Smooth muscle cell of the brain vasculature (primary cell): ENCODE measurements at places on chromosomes 3 and 15.

DNA sequence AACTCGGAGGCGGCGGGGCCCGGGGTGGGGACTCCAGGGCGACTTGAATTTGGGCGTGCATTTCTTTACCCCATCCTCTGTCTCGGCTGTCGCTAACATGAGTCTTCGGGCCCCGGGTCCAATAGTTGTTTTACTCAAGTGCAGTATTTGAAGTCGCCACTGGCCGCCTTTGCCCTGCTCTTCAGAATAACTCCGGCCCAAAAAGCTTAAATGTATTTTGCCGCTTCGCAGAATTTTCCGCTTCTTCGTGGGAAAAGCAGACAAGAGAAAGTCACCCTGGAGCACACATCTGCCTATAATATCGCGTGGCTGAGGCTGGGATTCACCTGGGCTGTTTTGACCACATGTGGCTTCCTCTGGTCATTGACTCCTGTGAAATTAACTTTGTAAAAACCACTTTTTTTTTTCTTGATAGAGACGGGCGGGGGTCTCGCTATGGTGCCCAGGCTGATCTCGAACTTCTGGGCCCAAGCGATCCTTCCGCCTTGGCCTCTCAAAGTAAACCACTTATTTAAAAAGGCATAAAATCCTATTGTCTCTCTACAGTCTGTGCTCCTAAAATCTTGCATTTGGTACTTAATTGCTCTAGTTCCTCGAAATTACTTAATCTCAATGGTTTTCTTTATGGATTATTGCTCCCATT lies 676 bp downstream of the CNOT10 start:
- no peak for DNase-seq

GRCh38 chr3:155332716-155333115 lies 39.2 kb upstream of the STRIT1 start:
- DNase-seq = no peak

DNA sequence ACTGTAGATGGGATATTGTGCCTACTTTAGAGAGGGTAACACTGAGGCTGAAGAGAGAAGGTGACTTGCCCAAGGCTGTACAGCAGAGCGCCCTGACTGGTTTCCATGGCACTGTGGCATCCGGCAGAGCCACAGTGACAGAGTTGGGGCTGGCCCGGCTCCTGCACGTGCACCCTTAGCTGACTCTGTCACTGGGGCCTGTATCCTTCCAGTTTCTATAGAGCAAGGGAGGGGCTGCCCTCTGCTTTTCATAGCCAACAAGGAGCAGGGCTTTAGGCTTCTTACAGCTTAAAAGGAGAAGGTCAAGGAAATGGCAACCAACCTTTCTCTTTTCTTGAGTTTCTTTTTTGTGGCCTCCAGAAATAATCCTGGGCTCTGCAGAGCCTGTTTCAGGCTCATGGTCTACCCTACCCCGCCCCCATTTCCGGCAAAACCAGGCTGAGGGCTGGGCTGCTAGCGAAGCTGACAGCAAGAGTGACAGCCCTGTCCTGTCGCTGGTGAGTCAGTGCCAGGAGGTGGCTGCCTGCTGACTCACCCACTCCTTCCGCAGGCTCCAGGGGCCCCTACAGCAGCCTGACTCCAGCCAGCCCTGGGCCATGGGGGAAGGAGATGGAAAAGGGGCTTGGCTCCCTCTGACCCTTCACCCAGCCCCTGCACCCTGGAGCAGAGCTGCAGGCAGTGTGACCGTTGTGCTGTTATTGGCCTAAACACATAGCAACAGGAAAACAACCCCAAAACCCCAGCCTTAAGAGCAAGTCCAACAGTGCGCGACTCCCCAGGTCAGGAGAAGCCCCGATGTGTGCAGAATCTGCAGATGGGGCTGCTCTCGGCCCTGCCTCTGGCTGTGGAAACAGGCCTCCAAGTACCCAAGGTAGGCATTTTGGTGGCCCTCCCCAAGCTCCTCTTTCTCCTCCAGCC lies 29.8 kb downstream of the SLC6A6 start:
- no peak for DNase-seq

DNA sequence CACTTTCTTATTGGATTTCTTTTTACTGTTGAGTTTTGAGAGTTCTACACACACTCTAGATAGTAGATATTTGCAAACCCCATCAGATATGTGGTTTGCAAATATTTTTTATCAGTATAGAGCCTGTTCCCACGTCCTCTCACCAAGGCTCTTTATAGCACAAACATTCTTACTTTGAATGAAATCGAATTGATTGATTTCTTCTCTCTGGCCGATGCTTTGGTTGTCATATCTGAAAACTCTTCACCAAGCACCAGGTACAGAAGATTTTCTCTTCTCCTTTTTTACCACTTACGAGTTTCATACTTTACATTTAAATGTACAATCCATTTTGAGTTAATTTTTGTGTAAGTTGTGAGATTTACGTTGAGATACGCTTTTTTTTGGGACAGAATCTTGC lies 163.4 kb downstream of the PTPRG start:
- DNase-seq = no peak

- DNase-seq = peak; percentile 57
Observed at GRCh38 chr15:95284933-95285421, 1045.5 kb upstream of the NR2F2 start.

DNA sequence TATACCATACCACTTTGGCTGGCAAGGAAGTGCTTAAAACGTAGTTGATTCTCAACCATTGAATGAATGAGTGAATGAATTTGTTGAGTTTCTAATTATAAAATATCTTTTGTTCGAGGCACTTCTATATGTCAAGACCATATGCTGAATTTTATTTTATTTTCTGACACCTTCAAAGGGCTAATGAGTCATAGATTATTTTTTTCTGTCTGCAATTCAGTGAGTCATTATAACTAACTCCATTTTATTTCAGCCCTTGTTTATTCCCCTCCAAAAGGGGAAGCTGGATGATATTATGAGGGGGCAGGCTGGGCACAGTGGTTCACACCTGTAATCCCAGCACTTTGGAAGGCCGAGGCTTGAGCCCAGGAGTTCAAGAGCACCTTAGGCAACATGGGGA lies 142.4 kb downstream of the P2RY1 start:
- DNase-seq = no peak

GRCh38 chr3:40923651-40924050 lies 275.7 kb upstream of the CTNNB1 start:
- DNase-seq = no peak

DNA sequence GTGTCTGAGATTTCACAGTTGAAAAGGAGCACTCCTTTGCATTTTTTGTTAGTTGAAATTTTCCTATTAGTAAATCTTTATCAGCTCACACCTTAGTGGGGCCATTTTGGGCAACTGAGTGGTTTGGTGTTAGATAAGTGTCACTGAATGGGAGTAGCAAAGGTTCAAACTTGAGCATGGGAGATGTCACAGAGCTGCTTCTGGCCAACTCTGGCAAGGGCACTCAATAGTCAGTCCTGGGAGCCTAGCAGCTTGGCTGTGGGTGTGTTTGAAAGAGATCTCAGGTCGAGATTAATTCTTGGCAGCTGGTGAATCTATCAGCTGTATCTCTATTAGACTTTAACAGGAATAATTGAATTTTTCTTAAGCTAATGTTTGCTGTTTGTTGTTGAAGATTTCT lies 579.3 kb downstream of the EDEM1 start:
- DNase-seq = no peak

GRCh38 chr15:98657721-98658120 lies 9.4 kb downstream of the IGF1R start:
- no peak for DNase-seq

- DNase-seq = no peak
Observed at GRCh38 chr3:176807938-176808337, 389.3 kb downstream of the TBL1XR1 start.

GRCh38 chr3:187210545-187211327 lies 13.4 kb downstream of the RTP1 start:
- DNase-seq = no peak

DNA sequence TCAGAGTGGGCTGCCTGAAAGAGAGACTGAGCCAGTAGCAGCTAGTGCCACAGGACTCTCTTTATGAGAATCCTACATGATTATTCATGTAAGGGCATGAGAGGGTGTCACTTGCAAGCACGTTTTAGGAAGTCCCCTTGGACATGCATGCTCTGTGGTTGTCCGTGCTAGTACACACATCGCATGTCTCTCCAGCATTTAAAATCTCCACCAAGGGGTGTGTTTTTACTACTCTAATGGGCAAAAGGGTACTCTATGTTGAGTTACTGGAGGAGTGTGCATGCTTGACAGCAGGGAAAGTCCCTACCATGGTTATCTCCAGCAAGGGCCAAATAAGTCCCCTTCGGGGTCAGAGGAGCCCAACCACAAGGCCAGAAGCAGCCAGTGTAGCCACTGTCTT lies 70.7 kb downstream of the DCLK3 start:
- DNase-seq = no peak

GRCh38 chr3:119396870-119397269 lies 66.5 kb downstream of the TMEM39A start:
- no peak for DNase-seq

DNA sequence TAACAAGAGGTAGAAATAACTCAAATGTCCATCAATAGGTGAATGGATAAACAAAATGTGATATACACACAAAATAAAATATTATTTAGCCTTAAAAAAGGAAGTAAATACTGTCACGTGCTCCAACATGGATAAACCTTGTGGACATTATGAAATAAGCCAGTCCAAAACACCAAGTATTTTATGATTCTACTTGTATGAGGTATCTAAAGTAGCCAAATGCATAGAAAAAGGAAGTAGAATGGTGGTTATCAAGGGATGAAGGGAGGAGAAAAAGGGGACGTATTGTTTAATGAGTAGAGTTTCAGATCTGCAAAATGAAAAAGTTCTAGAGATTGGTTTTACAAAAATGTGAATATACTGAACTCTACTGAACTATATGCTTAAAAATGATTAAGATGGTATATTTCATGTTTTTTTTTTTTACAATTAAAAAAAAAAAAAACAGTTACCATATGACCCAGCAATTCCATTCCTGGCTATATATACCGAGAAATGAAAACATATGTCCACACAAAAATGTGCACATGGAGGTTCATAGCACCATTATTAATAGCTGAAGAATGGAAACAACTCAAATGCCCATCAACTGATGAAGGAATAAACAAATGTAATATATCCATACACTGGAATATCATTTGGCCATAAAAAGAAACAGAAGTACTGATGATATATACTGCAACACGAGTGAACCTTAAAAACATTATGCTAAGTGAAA lies 29.1 kb upstream of the MAP6D1 start:
- DNase-seq = no peak

- DNase-seq = no peak
Observed at GRCh38 chr3:55471522-55472280, 15.4 kb downstream of the WNT5A start.

DNA sequence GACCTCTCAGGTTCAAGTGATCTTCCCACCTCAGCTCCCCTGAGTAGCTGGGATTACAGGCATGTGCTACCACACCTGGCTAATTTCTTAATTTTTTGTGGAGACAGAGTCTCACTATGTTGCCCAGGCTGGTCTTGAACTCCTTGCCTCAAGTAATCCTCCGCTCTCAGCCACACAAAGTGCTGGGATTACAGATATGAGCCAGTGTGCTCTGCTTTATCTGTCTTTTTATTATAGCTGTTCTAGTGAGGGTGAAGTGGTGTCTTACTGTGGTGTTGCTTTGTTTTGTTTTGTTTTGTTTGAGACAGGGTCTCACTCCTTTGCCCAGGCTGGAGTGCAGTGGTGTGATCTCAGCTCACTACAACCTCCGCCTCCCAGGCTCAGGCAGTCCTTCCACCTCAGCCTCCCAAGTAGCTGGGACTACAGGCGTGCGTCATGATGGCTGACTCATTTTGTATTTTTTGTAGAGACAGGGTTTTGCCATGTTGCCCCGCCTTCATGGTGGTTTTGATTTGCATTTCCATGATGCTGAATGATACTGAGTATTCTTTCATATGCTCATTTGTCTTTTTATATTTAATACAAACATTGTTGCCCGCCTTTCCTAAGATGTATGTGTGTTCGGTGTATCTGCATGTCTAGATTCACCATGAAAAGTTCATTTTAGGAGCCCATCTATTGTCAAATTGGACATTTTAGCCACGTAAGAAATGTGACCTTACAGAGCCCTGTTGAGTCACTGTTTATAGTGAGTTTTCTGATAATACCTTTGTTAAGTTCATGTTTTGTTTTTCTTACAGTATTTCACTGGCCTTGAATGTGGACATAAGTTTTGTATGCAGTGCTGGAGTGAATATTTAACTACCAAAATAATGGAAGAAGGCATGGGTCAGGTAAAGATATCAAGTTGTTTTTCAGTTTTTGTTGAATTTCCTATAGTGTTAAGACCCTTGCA lies 80.6 kb downstream of the ARIH1 start:
- peak; percentile 32 for DNase-seq

DNA sequence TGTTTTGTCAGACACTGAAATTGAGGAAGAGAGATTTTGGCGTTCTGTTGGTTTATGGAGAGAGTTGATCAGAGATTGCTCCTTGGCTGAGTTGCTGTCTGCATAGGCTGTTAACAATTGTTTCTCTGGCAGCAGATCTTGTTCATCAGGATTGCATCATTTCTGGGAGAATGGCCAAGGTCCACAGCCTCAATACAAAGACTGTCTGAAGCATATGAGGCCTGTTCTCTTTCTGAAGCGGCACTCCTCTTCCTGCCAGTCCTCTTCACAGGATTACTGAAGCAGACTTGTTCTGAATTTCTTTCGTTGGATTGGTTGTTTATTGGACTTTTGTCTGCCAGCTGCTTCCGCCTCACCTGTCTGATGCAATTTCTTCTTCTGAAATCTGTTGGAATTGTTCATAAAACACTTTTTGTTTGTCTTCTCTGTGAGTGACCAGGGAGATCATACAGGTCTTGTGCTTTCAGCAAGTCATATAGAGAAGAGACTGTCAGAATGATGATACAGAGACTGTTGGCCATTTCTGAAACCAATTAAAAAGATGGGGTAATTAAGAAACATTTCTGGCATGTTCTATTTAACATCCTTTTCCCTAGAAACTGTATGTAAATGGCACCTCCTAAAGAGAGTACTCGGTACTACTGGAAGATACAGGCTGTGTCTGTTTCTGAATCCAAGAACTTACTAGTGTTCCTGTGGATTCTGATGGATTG lies 25.5 kb downstream of the SETD5 start:
- DNase-seq = peak; percentile 90

DNA sequence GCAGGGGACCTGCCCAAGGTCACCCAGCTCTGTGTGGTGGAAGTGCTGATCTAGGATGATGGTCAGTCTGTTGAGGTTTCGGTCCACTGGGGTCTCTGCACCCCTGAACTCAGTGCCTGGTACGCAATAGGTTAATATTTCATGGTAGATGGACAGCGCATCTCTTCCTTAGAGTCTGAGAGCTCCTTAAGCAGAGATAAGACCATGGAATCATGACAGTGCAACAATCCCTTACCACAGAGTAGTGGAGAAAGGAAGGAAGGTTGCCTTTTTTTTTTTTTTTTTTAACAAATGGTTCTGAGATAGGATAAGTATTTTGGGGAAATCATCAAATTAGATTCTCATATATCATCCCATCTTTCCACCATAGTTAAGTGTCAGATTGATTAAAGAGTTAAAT lies 79.8 kb upstream of the SLC6A1 start:
- no peak for DNase-seq

DNA sequence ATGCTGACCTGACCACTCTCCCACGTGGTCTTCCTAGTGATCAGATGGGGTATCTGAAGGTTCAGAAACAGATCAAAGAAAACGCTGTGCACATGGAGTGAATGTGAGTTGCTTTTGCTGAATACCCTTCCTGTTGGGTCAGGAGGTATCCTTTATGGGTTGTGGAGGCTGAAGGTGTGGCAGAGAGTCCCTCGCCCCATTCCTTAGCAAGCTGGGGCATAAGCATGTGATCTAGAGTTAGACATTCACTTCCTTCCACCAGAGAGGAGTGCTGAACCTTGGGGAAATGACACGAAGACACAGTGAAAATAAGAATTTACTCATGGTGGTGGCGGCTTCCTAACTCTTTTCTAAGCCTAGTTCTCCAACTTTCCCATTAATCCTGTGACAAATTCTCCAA lies 27.8 kb upstream of the SPTBN5 start:
- DNase-seq = no peak

GRCh38 chr3:4773583-4773982 lies 205.7 kb upstream of the BHLHE40 start:
- no peak for DNase-seq
